Amygdala (tissue), 56 donors: ENCODE measurements at places on chromosomes 7 and 10.

DNA sequence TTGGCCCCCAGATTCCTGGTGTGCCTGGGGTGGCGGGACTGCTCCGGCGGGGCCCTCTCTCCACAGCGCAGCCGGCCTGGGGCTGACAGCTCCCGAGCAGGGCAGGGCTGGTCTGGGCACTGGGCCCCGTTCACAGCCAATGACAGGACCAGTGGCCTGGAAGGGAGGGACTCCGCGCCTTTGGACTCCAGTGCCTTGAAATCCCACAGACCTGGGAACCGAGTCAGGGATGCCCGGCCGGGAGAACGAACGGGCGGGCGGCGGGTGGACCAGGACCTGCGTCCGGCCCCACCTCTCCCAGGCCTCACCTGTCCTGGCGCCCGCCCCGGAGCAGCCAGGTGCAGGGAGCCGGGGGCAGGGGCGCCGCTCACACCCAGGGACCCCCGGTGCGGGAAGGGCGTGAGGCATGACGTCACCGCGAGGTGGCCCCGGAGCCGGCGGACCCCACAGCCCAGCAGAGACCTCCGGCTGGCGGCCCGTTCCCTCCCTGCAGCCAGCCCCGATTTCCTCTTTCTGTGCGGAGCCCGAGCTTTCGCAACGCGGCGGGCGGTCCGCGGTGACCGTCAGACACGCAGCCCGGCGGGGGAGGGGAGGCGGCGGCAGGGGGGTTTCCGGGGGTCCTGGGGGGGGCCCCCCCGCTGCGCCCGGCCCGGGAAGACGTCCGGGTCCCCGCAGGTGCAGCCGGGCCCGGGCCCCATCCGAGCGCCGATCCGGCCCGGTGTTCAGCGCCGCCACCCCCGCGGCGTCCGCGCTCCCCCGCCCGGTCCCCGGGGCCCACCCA is 743 bp downstream of the ADAP1 start:
- peak; percentile 39 for DNase-seq

DNA sequence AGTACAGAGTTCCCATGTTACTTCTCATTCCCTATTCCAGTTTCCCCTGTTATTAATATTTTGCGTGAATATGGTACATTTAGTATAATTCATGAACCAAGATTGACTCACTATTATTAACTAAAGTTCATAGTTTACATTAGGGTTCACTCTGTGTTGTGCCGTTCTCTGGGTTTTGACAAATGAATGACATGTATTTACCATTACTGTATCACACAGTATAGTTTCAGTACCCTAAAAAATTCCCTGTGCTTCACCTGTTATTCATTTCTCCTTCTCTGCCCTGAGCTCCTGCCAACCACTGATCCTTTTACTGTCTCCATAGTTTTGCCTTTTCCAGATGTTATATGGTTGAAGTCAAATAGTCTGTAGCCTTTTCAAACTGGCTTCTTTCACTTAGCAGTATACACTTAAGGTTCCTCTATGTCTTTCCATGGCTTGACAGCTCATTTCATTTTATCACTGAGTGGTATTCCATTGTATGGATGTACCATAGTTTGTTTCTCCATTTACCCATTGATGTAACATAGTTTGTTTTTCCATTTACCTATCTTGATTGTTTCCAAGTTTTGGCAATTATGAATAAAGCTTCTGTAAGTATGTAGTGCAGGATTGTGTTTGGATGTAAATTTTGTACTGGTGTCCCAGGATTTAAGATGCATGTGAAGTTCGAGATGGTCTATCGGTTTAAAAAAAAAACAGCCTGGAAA is 58.8 kb downstream of the CDK14 start:
- DNase-seq: no peak

DNA sequence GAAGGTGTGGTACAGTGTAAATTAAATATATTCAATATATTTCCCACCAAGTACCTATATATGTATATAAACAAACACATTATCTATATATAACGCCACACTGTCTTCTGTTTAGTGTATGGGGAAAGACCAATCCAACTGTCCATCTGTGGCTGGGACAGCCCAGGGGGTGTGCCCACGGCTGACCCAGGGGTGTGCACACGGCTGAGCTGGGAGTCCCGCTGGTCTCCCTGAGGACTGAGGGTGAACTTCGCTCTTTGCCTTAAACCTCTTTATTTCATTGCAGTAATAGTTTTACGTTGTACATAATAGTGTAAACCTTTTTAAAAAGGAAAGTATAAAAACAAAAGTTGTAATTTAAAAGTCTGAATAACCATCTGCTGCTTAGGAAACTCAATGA is 6.3 kb downstream of the EN2 start:
- no peak for DNase-seq

DNA sequence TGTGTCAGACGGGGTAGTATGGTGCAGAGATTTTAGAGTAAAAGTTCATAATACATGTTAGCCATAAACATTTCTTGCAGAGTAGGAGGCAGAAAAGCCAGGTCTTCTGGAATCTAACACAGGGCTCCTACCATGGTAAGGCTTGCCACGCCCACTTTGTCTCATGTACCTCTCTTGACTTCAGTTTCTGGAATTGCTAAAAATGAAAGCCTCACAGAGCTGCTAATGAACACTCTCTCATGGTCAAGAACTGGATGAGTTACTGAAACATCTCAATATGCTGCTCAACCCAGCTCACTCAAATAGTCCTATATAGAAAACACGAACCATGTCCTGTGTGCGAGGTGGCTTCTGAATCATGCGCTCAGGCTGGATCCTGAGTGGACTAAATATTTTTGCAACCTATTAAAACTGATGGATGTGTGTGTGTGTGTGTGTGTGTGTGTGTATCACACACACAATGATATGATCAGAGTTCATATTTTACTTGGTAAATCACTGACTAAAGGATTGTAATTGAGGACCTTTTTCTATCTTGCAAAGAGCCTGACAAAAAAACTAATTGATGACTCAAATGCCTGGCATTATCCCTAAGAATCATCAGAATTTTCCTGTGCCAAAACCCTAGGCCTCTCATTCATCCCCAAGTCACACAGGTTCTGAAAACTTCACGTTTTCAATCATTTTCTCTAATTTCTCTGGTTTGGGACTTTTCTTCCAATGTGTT is 1306.6 kb downstream of the XPNPEP1 start:
- DNase-seq: no peak

DNA sequence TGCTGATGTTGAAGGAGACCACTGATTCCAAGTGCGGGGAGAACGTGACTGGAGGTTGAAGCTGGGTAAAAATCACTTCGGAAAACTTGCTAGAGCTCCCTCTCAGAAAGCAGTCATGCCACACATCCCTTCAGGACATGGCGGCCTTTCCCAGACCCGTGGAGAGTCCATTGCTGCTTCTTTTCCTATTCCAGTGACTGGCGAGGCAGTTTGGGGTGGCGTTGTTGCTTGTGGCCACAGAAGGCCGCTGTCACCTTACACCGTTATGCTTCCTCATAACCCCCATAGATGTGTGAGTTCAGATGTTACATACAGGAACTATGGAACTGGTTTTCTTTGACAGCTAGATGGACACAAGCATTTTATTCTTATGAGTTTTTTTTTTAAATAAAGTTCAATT is 235.6 kb upstream of the POM121L12 start:
- no peak for DNase-seq

DNA sequence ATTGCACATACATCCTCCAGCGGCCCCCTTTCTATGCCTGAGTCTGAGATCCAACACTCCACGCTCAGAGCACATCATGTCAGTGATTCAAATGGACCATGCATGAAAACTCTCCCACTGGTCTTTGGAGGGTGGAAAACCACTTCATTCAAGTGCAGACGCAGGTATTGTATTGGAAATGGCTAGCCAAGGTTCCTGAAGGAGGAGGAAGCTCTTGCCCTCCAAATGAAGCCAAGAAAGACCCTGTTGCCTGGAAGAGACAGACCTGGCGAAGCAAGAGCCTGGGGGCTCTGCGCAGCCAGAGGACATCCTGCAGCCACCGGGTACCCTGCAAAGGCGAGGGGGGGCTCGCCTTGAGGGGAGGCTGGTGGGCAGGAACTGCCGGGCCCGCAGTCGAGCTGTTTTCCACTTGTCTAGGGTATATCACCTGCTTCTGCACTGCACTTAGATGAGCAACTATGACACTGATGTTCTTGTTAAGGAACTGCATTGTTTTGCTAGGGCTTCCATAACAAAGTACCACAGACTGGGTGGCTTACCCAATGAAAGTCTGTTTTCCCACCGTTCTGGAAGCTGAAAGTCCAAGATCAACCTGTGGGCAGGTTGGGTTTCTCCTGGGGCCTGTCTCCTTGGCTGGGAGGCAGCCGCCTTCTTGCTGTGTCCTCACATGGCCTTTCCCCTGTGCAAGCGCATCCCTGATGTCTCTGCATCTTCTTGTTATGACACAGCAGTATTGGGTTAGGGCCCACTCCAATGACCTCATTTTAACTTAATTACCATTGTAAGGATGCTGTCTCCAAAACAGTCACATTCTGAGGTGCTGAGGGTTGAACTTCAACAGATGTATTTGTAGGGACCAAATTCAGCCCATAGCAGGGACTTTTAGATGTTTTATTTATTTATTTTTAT is 233.4 kb downstream of the ARHGAP12 start:
- no peak for DNase-seq

DNA sequence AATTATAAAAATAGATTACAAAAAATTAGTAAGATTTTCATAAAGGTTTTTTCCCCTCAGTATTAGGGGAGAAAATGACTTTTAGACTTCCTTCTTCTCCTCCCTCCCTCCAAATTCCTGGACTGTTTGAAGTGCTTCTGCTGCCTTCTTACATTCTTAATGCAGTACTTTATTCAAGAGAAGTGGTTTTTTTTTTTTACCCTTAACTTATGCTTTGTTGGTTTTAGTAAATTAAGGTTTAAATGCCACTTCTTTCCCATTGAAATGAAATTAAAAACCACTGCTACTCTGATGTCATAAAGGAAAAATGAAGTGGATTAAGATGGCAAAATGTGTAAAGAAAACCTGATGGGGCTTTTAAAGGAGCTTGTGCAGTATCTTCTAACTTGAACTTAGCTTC is 140.7 kb downstream of the VTI1A start:
- DNase-seq: no peak

DNA sequence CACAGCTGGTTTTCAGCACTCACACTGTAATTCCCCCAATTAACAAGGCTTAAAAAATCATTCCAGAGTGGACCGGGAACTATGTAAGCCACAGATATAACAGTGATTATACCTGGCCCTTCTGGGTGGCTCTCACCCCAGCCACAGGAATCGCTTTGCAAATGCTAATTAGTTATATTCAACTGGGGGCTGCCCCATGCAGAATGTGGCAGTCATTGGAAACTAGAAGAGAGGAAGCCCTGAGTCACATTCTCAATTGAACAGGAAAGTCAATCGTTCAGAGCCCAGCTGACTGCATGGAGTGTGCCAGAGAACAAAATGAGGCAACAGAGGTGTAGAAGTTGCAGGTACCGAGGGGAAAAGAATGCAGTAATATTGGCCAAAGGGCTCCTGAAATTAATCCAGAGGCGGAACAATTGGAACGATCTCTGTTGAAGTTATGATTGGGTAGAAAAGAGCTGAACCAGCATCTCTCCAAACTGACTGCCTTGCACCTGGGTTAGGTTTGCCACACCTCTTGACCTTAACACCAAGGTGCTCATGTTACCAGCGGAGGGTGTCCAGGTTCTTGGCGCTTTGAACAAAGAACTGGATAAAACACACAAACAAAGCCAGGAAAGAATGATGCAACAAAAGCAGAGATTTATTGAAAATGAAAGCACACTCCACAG is 909.7 kb upstream of the AUTS2 start:
- DNase-seq: no peak

DNA sequence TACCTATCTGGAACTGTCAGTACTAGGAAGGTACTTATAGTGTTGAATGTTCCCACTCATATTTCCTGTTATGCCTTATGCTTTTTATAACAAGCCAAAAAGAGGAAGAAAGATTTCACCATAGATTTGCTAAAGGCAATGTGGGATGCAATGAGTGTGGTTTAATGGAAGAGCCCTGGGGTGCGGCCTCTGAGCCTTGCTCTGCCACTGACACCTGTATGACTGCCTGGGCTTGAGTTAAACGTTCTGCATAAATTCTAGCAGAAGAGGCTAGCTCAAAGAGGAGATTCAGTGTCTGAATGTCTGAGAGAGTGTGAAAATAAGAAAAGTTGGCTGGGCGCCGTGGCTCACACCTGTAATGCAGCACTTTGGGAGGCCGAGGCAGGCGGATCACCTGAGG is 143.8 kb downstream of the TPST1 start:
- no peak for DNase-seq

GRCh38 chr10:20215547-20216152 is 399.4 kb downstream of the PLXDC2 start:
- no peak for DNase-seq

DNA sequence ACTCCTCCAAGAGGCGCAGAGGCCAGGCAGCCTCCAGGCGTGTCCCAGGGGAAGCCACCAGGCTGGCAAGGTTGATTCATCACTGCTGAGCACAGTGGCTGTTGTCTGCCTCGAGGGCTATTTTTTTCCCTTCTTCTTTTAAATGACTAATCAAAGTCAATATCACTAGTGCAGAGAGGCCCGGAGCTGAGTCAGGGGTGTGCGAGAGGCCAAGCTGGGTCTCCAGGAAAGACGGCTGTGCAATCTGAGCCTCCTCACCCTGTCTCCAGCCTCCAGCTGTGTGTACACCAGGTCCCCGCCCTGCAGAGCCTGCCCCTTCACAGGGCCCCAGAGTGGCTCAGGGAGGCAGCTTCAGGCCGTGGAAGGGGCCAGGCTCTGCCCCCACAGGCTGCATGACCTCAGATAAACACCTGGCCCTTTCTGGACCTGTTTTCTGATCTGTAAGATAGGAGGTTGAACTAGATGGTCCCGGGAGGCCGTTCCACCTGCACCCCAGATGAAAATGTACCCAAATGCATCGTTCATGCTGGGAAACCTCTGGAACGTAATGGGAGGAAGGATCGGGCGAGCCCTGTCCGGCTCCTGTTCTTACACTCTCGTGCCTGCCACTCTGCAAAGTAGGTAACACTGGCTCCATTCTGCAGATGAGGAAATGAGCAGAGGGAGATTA is 3.7 kb downstream of the STX1A start:
- DNase-seq: no peak

DNA sequence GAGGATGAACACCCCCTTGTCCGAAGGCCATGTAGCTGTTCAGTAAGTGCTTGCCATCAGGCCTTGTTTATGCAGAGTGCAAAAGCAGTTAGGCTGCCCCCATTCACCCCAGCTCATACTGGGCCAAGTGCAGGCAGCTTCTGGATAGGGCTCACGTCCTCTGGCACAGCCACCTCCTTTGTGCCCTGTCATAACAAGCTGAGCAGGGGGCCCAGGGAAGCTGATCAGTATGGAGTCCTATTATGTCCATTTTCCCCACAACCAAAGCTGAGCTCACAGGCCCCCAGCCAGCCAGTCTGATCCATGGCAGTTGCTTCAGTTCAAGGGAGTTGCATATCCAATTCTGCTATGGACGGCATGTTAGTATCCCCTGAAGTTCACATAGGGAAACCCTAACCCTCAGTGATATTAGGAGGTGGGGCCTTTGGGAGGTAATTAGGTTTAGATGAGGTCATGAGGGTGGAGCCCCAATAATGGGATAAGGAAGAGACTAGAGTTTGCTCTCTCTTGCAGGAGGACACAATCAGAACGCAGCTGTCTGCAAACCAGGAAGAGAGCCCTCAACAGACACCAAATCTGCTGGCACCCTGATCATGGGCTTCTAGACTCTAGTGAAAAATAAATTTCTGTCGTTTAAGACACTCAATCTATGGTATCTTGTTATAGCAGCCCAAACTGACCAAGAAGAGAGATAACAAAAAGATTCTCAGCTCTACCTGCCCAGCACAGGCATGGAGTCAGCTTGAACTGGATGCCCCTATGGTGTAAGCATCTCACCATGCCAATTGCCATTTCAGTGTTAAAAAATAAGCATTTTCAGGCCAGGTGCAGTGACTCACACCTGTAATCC is 155.9 kb downstream of the FGFR2 start:
- no peak for DNase-seq

GRCh38 chr10:27188259-27188658 is 33.1 kb downstream of the MASTL start:
- no peak for DNase-seq

GRCh38 chr10:126611303-126611702 is 59.2 kb downstream of the C10orf90 start:
- DNase-seq: no peak
